HFFc6 (cell line): ENCODE measurements at places on chromosomes 12 and 14.
A peak's percentile ranks its signal among the peaks of the same experiment; 100 is the strongest.

GRCh38 chr14:23164250-23164649 is 19.2 kb downstream of the SLC7A8 start:
- DNase-seq: no peak

DNA sequence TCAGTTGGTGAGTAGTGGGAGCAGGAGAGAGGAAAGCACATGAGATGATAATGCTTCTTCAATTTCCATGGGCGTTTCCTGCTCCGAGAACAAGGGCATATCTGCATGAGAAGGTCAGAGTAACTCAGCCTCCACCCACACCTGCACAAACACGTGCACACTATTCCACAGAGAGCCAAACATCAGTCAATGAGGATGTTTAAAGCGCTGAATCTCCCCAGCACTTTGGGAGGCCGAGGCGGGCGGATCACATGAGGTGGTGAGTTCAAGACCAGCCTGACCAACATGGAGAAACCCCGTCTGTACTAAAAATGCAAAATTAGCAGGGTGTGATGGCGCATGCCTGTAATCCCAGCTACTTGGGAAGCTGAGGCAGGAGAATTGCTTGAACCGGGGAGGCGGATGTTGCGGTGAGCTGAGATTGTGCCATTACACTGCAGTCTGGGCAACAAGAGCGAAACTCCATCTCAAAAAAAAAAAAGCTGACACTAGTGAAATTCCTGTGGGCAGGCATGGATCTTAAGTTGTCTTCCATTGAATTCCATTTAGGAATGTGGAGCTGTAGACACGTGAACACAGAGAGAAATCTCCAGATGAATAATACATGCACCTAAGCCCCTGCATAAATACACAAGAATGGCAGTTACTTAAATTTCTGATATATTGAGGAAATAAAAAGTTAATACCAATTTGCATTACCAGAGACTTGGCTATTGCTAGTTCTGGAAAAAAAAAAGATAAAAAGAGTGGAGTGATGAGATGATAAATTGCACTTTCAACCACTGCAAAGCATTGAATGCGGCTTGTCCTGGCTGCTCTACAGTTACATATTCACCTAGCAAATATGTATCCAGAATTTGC is 1097.4 kb upstream of the TMEM132C start:
- DNase-seq: peak; percentile 29

DNA sequence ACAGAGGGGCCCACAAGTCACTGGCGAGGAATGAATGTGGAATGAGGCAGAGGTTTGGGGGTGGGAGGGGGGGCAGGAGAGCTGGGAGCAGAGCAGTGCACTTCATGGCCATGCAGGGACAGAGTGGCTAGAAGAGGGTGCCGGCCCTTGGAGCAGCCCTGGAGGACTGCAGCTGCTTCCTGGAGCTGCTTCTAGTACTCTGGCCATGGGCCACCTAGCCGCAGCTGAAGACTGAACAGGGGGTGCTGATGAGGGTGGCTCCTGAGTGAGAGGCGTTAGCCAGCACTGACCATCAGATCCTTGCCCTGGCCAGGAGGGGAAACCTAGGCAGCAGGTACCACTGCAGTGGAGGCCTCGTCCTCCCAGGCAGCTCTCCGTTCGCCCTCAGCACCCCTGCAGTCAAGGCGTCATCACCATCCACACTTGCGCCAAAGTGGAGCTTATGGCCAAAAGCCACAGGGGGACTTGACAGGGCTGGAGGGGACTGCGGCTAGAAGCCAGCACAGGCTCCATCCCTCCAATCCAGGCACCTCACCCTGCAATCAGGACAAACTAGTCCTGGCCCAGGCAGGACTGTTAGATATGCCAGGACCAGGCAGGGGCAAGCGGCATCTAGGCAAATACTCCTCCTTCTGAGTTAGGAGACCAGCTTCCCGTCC is 16.4 kb downstream of the OTUB2 start:
- no peak for DNase-seq

GRCh38 chr12:49489720-49490119 is 49.1 kb upstream of the KCNH3 start:
- DNase-seq: peak; percentile 90

GRCh38 chr12:14810953-14811483 is 3.0 kb downstream of the SMCO3 start:
- DNase-seq: peak; percentile 32

DNA sequence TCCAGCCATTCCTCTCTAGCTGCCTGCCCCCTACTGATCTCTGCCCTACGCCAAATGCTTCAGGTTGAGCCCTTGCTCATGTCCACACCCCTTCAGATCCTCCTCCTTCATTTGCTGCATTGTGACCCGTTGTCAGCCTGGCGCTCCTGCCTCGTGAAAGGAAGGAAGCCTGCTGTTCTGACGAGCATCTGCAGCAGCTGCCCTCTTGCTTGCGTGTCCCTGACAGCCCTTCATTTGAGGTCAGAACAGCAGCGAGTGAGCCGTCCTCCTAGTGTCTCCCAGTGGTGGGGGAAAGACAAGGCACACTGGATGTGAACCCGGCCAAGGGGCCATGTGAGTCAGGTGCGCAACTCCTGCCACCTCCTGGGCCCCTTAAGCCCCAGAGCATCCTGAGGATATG is 3.0 kb upstream of the PIANP start:
- DNase-seq: no peak

DNA sequence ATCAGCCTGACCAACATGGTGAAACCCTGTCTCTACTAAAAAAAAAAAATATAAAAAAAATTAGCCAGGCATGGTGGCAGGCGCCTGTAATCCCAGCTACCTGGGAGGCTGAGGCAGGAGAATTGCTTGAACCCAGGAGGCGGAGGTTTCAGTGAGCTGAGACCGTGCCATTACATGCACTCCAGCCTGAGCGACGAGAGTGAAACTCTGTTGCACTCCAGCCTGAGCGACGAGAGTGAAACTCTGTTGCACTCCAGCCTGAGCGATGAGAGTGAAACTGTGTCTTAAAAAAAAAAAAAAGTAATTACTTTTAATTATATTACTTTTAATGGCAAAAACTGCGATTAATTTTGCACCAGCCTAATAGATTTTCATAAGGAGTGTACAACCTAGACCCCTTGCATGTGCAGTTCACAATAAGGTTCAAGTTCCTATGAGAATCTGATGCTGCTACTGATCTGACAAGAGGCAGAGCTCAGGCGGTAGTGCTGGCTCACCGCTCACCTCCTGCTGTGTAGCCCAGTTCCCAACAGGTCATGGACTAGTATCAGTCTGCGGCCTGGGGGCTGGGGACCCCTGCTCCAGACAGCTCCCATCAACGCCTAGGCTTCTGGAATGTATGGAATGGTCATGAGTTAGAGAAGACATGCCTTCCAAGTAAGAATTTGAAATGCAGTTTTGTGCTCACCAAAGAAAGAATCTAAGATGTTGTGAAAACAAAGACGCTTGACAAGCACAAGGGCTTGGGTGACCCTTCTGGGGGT is 10.1 kb downstream of the LTB4R start:
- DNase-seq: no peak

DNA sequence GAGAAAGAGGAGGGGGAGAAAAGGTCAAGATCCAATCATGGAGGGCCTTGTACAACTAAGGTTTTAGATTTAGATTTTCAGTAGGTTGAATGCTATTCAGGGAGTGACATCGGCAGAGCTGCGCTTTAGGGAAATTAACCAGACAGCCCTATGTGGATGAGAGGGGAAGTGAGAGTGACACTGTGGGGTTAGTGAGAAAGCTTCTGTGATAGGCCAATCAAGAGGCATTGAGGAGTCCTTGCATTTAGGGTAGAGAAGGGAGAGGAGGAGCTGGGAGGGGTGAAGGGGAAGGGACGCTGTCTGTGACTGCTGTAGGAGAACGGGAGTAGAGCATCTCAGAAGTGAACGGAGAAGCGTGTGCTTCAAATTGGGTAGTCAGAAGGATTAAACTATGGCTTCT is 3.4 kb downstream of the HSD17B6 start:
- DNase-seq: no peak

- DNase-seq: no peak
These were observed 7.8 kb downstream of the RPAP3 start for GRCh38 chr12:47698055-47698454.

DNA sequence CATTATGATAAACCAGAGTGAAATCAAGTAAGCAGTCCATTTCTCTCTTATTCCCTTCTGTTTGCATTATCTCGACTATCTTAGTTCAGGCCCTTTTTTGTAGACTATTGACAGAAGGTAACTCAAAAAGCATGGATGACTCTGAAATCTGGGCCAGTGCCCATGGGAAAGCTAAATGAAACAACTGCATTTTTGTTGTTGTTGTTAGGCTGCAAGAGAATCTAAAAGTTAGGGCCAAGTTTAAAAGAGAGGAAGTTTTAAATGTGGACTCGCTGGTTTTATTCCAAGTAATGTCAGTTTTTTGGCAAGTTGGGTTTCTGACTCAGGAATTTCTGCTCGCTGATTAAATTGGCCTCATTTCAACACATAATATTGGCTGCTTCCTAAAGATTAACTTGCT is 201.1 kb downstream of the PIK3C2G start:
- DNase-seq: peak; percentile 65

- DNase-seq: no peak
These were observed 1297.2 kb downstream of the TMEM121 start for GRCh38 chr14:106823552-106823951.

DNA sequence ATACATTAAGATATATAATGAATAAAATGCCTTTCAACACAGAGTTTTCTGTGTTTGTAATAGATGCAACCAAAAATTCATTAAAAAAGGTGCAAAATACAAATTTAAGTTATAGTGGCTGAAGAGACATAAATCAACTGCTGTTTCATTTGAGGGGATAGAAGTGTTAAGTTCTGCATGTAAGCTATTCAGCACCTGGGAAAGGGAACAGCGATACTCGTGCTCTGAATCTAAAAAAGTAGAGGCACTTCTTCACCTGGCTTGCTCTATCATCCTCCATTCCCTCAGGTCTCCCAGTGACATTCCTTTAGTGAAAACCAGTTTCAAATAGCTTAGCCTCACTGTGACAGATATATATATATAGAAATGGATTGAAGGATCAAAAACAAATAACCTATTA is 222.6 kb downstream of the ACSS3 start:
- no peak for DNase-seq

GRCh38 chr12:124538194-124539082 is 29.0 kb downstream of the NCOR2 start:
- no peak for DNase-seq

GRCh38 chr14:54659365-54659764 is 92.4 kb downstream of the SAMD4A start:
- no peak for DNase-seq

DNA sequence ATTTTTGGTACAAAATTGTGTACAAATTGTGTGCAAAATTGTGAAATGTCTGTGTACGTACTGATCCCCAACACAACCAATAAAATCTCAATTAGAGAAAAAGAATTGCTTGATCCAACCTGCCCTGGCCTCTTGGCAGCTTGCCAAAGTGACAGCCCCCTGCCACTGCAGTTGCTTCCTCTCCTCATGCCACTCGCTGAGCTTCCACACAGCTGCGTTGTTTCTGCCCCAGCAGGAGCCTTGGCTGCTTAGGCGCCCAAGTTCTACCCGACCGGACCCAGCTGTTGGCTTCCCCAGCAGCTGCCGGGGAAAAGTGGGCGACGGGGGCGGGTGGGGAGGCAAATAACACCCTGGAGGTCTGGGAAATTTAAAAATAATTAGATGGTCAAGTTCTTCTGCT is 171.8 kb upstream of the ATF7IP start:
- DNase-seq: no peak

- DNase-seq: no peak
These were observed 163.3 kb downstream of the PAWR start for GRCh38 chr12:79527473-79527872.

DNA sequence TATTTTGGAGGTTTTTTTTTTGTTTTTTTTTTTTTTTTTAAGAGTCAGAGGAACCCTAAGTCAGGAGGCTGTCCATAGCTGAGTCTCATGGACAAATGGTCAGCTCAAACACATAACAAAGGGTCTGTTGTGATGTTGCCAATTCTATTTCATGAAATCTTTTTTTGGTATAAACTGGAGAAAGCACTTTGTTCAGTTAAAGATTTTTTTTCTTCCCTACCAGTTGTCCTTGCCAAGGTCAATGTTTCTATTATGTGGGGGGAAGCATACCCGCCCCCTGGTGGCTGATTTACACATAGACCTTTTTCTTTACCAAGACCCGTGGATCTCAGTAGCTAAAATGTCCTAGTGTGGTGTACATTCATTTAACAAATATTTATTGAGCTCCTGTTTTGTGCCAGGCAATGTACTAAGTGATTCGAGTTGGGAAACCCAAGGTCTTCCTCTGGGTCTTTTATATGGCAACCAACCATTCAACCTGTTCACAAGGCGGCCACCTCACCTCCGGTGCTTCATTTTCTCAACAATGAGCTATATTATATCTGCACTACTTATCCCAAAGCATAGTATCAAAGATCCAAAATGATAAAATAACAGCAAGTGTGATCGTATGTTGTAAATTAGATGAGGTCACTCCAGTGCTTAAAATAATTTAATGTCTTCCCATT is 214.5 kb downstream of the PAH start:
- peak; percentile 57 for DNase-seq

- no peak for DNase-seq
These were observed 223.8 kb downstream of the VRK1 start for GRCh38 chr14:97021001-97021400.

DNA sequence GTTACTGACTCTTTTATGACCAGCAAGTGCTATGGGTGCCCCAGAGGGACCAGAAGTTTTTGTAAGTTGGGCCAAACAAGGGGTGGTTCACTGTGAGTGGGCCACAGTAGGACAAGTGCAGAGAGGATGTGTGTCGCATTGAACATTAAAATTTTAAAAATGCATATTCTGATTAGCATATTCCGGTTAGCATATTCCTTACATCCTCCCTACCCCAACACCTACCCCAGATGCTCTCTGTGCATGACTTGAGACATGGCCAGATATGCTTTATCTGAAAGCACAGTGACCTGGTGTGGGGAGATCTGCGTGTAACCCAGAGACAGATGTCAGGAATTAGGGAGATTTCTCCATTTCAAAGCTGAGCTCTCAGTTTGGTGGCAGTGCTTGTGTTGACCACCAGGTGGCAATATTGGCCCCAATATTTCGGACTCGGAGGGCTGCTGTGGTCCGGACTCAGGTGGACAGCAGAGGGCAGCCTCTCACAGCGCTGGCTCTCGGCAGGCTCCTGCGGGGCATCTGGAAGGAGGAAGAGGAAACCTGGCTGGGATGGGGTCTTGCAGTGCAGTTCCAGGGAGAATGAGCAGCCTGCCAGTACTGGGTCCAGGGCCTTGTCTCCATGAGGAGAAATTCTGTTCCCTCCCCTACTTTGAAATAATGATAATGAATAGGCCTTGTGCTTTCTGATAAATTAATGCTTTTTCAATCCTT is 1.6 kb upstream of the CEBPE start:
- DNase-seq: peak; percentile 76

- DNase-seq: peak; percentile 53
These were observed 204.3 kb downstream of the PPM1H start for GRCh38 chr12:62730649-62731048.

DNA sequence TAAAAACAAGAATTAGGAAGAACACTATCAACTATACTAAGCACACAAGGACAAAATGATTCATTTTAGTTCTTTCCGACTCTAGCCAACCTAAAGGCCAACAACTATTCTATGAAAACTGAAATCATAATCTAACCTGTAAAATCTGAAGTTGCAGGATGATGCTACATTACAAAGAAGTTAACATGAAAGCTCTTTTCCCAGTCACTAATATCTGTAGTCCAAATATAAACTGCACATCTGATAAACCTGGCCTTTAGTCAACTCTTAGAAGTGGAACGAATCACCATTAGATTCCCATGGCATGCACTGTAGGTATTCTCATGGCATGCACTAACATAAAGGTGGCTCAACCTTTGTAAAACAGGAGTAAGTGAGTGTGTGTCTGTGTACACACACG is 41.7 kb downstream of the BLTP3B start:
- DNase-seq: no peak
